Stimulated activated effector memory CD8-positive, alpha-beta T cell treated with anti-CD3 and anti-CD28 coated beads, Interleukin-12 subunit alpha, Interleukin-12 subunit beta, amount 100 ng/mL, for 72 hours (primary cell): ENCODE measurements at places on chromosomes 12 and 14.

DNA sequence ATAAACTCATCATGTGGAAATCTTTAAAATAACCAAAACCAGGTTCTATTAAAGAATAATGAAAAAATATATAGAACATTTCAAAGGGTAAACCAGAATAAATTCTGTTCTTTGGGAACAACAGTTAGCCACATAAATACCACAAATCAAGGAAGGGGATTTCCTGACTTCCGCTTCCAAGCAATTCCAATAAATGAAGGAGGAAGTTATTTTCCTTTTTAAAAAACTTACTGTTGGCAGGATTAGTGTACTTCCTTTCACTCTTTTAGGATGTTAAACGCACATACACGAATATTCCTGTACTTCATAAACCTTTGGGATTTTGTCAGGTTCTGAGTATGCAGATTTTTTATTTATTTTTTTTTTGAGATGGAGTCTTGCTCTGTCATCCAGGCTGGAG lies 13.7 kb upstream of the LIMA1 start:
- DNase-seq: no peak

- no peak for DNase-seq
Observed at GRCh38 chr14:102316338-102316742, 3.2 kb upstream of the ZNF839 start.

- no peak for DNase-seq
Observed at GRCh38 chr14:65750906-65751305, 338.4 kb downstream of the FUT8 start.

- DNase-seq: peak; percentile 64
Observed at GRCh38 chr12:11553871-11554533, 95.5 kb upstream of the ETV6 start.

DNA sequence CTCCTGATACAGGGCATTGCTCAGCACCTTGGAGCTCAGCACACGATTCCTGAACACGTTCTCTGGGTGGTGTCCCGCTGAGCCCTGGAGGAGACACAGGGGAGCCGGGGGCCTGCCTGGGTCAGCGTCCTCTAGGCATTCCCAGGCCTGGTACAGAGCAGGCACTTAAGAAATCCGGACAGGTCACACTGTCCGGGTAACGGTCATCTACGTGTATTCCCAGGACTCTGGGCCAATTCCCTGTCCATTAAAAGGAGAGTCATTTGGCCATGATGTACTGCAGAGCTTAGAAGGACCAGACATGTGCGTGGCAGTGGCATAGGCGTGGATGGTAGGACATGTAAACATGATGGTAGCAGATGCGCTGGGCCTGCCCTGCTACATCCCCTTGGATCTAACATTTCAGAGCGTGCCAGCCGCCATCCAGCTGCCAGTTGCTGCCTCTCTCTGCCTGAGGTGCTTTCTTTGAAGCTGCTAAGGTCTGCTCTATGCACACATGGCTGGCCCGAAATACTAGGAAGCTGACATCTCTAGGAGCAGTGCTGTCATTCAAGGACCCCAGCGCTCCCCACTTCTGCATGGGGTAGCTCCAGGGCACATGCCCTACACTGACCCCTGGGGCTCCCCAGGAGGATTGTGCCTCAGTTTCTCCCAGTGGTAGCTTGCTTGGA lies 273.1 kb upstream of the RTL1 start:
- DNase-seq: no peak

- no peak for DNase-seq
Observed at GRCh38 chr14:59739794-59740193, 130.8 kb downstream of the RTN1 start.
